ENCODE measurements at places on chromosomes 2 and 18. TPM values are rescaled to one million over a fixed set of nuclear protein-coding genes. Genes with fewer than 3 reads are reported as not detected.

LYG2 gene
- not detected for total RNA-seq

- no peak for DNase-seq
These were observed 42.0 kb downstream of the MCFD2 start for GRCh38 chr2:46873604-46874068.

GPR75 gene
- 4.0 TPM for total RNA-seq

KIF5C gene
- 2.3 TPM for total RNA-seq

GRCh38 chr2:230692760-230693159 is 19.9 kb upstream of the CAB39 start:
- DNase-seq = no peak

DNA sequence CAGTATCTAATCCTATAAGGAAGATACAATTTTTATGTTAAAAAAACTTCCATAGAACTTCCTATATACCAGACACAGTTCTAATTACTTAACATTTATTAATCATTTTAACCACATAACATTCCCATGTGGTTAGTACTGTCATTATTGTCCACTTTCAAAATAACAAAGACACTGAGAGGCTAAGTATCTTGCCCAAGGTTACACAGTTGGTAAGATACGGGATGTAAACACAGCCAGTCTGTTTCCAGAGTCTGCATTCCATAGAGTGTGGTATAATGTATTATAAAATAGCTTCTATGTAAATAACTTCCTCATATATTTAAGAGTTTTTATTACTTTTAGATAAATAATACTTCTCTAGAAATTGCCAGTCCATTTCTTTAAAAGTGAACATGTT is 383.3 kb upstream of the ETAA1 start:
- no peak for DNase-seq

- no peak for DNase-seq
These were observed 196.0 kb downstream of the TMEM163 start for GRCh38 chr2:134522496-134523455.

DNA sequence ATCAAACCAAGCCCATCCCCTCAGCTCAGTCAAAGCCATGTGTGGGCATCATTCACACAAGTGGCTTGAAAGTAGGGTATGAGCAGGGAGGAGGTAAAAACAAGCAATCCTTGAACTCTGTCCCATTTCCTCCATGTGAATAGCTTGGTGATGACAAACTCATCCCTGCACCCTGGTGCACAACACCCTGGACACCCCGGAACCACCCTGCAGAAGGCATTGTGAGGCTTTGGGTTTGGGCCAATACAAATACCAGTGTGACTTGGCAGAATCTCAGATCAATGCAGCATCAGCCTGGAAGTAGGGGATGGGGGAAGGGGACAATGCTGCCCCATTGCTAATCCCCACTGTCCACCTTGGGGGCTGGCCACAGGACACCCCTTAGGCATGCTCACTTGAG is 28.6 kb downstream of the TGFA start:
- DNase-seq = no peak

ALKAL2 gene
- 3.3 TPM for total RNA-seq

- DNase-seq = peak; percentile 82
These were observed 92.2 kb upstream of the MBOAT2 start for GRCh38 chr2:9095690-9096089.

- DNase-seq = no peak
These were observed 148.8 kb upstream of the PGAP1 start for GRCh38 chr2:197075281-197075680.

- no peak for DNase-seq
These were observed 47.1 kb upstream of the REL start for GRCh38 chr2:60834270-60834717.

DNA sequence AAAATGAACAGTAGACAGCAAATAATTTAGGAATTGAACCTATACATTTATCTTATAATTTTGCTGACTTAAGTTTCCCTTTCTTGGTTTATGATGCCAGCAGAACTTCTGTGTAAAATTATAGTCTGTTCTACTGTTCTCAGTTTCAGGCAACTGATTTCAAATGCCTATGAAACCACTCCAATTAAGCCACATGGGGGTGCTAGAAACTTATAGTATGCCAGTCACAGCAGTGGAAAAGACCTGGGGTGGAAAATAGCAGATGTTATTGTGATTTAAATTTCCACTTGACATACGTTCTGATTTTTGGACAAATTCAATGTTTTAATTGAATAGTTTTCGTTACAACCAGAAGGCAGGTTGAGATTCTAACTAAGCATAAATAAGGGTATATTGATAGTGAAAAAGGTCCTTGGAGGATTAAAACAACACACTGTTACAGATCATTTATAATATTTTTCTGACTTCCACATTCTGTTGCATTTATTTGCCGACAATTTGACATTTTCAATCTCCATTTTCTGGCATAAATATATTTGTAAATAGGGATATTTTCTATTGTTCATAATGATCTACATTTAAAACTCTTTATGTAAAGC is 61.4 kb downstream of the CPS1 start:
- DNase-seq = no peak

GRCh38 chr2:239425631-239426030 is 24.8 kb upstream of the HDAC4 start:
- no peak for DNase-seq

GRCh38 chr2:114735126-114735525 is 292.7 kb downstream of the DPP10 start:
- no peak for DNase-seq
